ENCODE measurements at places on chromosomes 1 and 21.
A peak's percentile ranks its signal among the peaks of the same experiment; 100 is the strongest.

- DNase-seq: no peak
These were observed 524 bp downstream of the COPA start for GRCh38 chr1:160342526-160342925.

- DNase-seq: no peak
These were observed 205.9 kb upstream of the VAMP3 start for GRCh38 chr1:7565099-7565750.

DNA sequence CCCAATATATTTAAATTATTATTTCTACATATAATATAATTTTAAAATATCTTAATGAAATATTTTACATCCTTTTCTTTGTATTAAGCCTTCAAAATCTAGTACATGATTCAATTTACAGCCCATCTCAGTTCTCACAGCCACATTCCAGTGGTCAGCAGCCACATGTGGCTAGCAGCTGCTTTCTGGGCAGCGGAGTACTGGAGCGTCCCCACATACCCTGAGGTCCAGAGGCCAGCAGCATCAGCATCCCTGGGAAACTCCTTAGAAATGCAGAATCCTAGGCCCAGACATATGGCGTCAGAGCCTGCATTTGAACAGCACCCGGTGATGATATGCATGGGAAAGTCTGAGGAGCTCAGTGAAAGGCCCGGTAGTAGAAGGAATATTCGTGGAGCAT is 8.6 kb upstream of the LHX4 start:
- no peak for DNase-seq

DNA sequence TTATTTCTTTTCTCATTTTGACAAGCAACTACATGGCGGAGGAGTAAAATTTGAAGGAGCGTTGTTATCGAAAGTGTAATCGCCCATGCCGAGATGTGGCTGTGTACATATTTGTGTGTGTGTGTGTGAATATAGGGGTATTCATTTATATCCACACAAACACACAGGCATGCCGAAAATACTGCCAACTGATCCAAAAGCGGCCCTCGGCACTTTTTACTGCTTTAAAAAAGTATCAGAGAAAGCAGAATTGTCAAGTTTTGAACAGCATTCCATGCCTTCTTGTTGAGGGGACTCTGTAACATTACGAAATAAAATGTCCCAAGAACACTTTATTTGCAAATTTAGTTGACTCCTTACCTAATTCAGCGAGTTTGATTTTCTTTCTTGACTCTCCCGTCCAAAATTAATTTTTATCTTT is 1.1 kb downstream of the PBX1 start:
- DNase-seq: peak; percentile 36

DNA sequence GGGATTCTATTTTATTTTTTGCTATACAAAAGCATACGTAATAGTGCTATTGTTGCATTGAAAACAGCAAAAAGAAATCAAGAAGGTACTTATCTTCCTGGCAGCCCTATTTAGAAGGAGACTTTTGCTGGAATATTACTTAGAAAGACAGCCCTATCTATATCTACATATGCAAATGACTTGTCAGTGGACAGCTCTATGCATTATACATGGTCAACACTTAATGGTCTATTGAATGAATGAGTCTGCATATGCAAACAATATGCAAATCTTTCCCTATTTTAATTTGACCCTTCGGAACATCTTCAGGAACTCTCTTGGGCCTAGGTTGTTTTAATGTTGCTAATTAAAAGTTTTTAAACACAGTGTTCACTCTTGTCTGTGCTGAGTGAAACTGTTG is 110.8 kb downstream of the PLXNA2 start:
- no peak for DNase-seq

- no peak for DNase-seq
These were observed 171.8 kb upstream of the IVNS1ABP start for GRCh38 chr1:185488808-185489207.

- no peak for DNase-seq
These were observed 372.8 kb downstream of the PTBP2 start for GRCh38 chr1:97094247-97094972.

- DNase-seq: no peak
These were observed 436.8 kb upstream of the NR5A2 start for GRCh38 chr1:199590708-199591107.

DNA sequence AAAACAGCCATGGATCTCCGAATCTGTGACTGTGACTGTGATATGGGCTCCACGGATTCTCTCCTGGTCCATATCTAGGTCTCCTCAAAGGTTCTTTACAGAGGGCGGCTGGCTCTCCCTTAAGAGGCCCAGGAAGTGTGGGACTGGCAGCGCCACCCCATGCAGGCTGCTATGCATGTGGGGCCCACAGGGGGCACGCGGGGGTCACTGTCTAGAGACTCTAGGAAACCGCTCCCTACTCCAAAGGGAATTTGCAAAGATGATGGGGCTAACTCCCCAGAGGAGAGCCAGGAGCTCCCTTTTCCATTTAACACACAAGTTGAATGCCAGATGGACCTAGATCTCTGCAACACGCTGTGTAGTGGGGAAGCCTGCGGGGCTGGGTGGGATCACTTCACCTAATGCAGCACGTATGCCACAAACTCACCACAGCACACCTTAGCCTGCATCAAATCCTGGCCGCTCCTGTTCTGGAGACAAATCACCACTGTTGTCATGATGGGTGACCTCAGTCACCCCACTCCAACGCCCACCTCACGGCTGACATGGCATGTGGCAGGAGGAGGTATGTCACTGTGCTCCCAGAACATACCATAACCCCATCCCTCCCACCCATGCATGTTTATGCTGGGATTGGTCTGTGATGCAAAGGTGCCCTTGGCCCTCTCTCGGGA is 61.7 kb downstream of the SLC45A1 start:
- no peak for DNase-seq

- peak; percentile 88 for DNase-seq
These were observed 66.5 kb downstream of the PLXNA2 start for GRCh38 chr1:208177656-208178055.

DNA sequence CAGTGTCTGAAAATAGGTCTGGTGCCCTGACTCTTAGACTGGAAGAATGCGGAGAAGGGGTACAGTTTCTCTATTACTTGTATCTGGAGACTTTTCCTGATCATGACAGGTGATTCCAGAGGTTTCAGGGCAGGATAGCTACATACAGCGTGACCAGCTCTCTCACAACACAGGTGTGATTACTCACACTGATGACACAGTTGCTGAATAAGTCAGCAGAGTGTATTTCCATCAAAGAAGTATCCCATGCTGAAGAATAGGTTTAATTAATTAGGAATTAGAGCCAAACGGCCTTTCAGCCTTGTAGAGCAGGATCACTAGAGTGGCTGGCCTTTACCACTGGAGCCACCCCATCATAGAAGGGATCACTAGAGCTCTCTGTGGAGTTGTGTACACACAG is 298.6 kb downstream of the LMX1A start:
- DNase-seq: no peak

GRCh38 chr1:36324353-36324703 is 883 bp upstream of the EVA1B start:
- no peak for DNase-seq

- DNase-seq: no peak
These were observed 3.3 kb downstream of the IFNGR2 start for GRCh38 chr21:33406493-33406892.

- DNase-seq: no peak
These were observed 62.9 kb downstream of the TRABD2B start for GRCh38 chr1:47934243-47934805.

- DNase-seq: no peak
These were observed 25.7 kb downstream of the AKNAD1 start for GRCh38 chr1:108831225-108831624.

DNA sequence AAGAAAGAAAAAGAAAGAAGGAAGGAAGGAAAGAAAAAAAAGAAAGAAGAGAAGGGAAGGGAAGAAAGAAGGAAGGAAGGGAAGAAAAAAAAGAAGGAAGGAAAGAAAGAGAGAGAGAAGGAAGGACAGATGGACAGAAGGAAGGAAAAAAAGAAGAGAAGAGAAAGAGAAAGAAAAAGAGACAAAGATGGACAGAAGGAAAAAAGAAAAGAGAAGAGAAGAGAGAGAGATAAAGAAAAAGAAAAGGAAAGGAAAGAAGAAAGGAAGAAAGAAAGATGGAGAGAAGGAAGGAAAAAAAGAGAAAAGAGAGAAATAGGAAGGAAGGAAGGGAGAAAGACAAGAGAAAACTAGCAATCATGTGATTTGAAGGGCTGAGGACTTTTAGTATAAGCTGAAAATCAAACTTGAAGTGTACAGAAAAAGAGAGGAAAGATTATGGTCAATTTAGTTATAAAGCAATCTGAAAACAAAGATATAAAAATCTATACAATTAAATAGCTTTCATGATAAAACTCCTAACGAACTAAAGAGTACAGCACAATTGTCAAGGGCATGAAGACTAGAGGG is 115.3 kb downstream of the LTN1 start:
- no peak for DNase-seq
